ENCODE measurements at places on chromosomes 6 and 20.

- H3K27ac ChIP-seq = no peak overlapping the region
- DNase-seq = no peak
- no peak overlapping the region for H3K4me3 ChIP-seq
- peaks cover 37% of the 10 kb centered on the region for H3K27me3 ChIP-seq
- H3K36me3 ChIP-seq = no peaks in the 10 kb centered on the region
These were observed 50.4 kb downstream of the BANF2 start for GRCh38 chr20:17749978-17750721.

- no peaks in the 10 kb centered on the region for H3K36me3 ChIP-seq
- DNase-seq = no peak
- H3K4me1 ChIP-seq = no peaks in the 10 kb centered on the region
- no peak within 1 kb of the TSS for H3K27ac ChIP-seq
These were observed at the start of gene RUNX2 for GRCh38 chr6:45327956-45328522. RUNX2 (plus strand) TSS chr6:45328330; CDS start chr6:45328727, 397 bp downstream.

DNA sequence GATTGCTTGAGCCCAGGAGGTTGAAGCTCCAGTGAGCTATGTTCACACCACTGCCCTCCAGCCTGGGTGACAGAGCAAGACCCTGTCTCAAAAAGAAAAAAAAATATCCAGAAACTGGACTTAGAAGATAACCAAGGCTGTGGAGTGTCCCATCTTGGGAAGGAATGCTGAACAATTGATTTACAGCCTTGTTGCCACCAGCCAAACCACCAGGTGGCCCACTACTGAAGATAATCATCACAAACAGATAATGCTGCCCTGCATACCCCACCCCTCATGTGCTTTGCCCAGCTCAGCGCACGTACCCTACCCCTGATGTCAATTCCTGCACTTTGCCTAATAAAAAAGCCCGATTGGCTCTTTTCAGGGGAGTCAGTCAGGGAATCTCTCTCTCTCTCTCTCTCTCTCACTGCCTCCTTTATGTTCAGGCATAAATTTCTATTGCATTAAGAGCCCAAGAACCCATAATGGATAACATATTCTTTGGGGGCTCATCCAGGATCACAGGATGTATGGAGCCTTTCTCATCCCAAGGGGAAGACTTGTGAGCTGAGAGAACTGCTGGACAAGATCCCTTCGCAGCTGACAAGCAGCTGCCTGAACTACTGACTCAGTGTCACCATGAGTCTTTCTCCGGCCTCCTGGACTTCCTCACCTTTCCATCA is 166.4 kb downstream of the CD24 start:
- no peaks in the 10 kb centered on the region for H3K36me3 ChIP-seq
- no peak overlapping the region for H3K4me3 ChIP-seq
- peaks cover 11% of the 10 kb centered on the region for H3K4me1 ChIP-seq
- no peak for DNase-seq

DNA sequence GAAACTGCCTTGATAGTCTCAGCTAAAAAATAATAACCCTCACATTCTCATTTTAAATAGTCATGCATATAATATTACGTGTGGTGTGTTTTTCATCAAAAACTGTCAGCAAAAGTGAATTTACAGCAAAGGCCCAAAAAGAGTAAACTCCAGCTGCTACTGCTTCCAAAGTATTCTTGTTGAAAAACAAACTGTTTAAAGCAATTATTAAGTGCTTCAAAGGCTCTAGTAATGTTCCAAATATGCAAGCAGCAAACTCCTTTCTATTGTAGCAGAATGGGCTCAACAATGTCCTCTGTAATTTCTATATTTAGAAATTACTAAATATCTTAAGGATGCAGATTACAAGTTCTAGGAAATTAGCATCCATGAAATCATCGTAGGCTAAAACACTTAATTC is 280.0 kb upstream of the TBX18 start:
- no peaks in the 10 kb centered on the region for H3K4me1 ChIP-seq
- no peaks in the 10 kb centered on the region for H3K36me3 ChIP-seq
- H3K27me3 ChIP-seq = no peaks in the 10 kb centered on the region

- H3K4me3 ChIP-seq = no peak overlapping the region
- H3K36me3 ChIP-seq = peaks cover 20% of the 10 kb centered on the region
- H3K4me1 ChIP-seq = no peaks in the 10 kb centered on the region
- no peaks in the 10 kb centered on the region for H3K27me3 ChIP-seq
- no peak overlapping the region for H3K27ac ChIP-seq
These were observed 11.3 kb downstream of the DIDO1 start for GRCh38 chr20:62914970-62915457.

DNA sequence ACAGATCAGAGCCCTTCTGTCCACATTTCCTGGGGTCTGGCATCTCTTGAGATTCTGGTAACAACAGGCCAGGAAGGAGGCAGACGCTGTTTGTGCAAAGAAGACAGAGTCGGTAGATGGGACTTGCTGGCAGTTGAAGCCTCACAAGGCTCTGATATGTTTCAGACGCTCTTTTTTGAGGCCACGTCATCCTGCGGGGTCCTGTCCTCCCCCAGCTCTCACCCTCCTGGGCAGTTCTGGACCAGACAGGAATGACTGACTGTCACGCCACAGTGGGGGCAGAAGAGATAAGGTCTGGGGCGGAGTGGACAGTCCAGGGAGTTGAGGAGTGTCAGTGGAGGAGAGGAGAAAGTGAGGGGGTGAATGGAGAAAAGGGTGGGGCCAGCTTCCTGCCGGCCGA is 87.1 kb upstream of the SULF2 start:
- no peak overlapping the region for H3K4me3 ChIP-seq
- no peak for DNase-seq
- no peaks in the 10 kb centered on the region for H3K36me3 ChIP-seq

DNA sequence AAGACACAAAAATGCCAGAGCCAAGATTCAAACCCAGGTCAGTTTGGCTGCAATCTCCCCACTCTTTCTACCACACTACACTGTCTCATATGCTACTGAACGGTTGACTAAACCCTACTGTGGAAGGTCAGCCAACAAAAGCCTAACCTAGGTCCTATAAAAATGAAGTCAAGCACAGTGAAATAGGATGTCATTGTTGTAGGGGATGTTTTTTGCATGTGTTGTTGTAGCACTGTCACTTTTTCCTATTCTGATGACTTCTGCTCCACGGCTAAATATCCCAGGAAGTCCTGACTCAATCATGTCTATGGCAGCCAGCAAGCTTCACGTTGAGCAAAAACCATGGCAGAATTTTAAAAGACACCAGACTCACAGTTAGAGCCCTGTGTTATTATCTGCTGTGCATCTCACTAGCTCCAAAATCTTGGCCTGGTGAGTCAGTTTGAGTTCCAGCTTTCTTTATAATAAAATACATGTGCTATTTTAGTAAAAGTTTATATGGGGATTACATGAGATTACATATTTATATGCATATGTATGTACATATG is 322.1 kb upstream of the NT5E start:
- no peaks in the 10 kb centered on the region for H3K27me3 ChIP-seq
- DNase-seq = no peak
- no peak overlapping the region for H3K4me3 ChIP-seq
- H3K36me3 ChIP-seq = no peaks in the 10 kb centered on the region
- H3K4me1 ChIP-seq = no peaks in the 10 kb centered on the region

GRCh38 chr6:53567701-53568100 is 22.8 kb upstream of the GCLC start:
- DNase-seq = no peak
- peaks cover 14% of the 10 kb centered on the region for H3K36me3 ChIP-seq
- H3K27me3 ChIP-seq = no peaks in the 10 kb centered on the region
- H3K4me3 ChIP-seq = no peak overlapping the region

- H3K4me3 ChIP-seq = no peak overlapping the region
- peak; percentile 53 for DNase-seq
- H3K36me3 ChIP-seq = no peaks in the 10 kb centered on the region
- peaks cover 54% of the 10 kb centered on the region for H3K4me1 ChIP-seq
These were observed 65.0 kb upstream of the TOX2 start for GRCh38 chr20:43849496-43850186.

GRCh38 chr20:37295595-37295994 is 6.1 kb downstream of the MANBAL start:
- H3K27me3 ChIP-seq = no peaks in the 10 kb centered on the region
- peak overlapping the region; percentile 64 for H3K27ac ChIP-seq
- peaks cover 30% of the 10 kb centered on the region for H3K4me1 ChIP-seq
- no peak for DNase-seq
- peak overlapping the region; percentile 25 for H3K4me3 ChIP-seq
- 0 out of 2 replicates have a peak, but pooled peaks cover 5% of the 10 kb centered on the region for H3K36me3 ChIP-seq

GRCh38 chr20:20215976-20216727 is 151.8 kb upstream of the INSM1 start:
- peaks cover 60% of the 10 kb centered on the region for H3K27me3 ChIP-seq
- DNase-seq = no peak
- no peaks in the 10 kb centered on the region for H3K4me1 ChIP-seq
- H3K36me3 ChIP-seq = no peaks in the 10 kb centered on the region
- H3K27ac ChIP-seq = no peak overlapping the region
- no peak overlapping the region for H3K4me3 ChIP-seq

GRCh38 chr6:144439016-144439415 is 153.9 kb downstream of the UTRN start:
- no peak for DNase-seq
- no peaks in the 10 kb centered on the region for H3K27me3 ChIP-seq
- H3K36me3 ChIP-seq = peaks cover 43% of the 10 kb centered on the region
- H3K4me3 ChIP-seq = no peak overlapping the region
- H3K27ac ChIP-seq = no peak overlapping the region
- 0 out of 2 replicates have a peak, but pooled peaks cover 3% of the 10 kb centered on the region for H3K4me1 ChIP-seq

DNA sequence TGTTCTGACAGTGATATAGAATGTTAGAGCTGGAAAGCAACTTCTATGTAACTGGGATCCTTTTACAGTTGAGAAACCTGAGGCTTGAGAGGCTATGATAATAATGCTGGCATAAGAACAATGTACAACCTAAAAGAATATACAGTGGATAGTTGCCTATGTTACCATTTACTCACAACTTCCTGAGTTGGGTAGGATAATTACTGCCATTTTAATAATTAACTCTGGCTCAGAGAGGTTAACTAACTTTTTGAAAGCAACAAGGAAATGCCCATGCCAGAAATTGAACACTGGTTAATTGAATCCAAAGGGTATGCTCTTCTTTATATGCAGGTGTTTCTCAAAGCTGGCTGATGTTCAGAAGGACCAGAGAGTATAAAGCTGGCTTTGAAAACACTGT is 530.7 kb upstream of the MAP3K7 start:
- H3K27me3 ChIP-seq = no peaks in the 10 kb centered on the region
- no peak overlapping the region for H3K27ac ChIP-seq
- DNase-seq = no peak
- no peak overlapping the region for H3K4me3 ChIP-seq
- H3K4me1 ChIP-seq = no peaks in the 10 kb centered on the region
- H3K36me3 ChIP-seq = no peaks in the 10 kb centered on the region

DNA sequence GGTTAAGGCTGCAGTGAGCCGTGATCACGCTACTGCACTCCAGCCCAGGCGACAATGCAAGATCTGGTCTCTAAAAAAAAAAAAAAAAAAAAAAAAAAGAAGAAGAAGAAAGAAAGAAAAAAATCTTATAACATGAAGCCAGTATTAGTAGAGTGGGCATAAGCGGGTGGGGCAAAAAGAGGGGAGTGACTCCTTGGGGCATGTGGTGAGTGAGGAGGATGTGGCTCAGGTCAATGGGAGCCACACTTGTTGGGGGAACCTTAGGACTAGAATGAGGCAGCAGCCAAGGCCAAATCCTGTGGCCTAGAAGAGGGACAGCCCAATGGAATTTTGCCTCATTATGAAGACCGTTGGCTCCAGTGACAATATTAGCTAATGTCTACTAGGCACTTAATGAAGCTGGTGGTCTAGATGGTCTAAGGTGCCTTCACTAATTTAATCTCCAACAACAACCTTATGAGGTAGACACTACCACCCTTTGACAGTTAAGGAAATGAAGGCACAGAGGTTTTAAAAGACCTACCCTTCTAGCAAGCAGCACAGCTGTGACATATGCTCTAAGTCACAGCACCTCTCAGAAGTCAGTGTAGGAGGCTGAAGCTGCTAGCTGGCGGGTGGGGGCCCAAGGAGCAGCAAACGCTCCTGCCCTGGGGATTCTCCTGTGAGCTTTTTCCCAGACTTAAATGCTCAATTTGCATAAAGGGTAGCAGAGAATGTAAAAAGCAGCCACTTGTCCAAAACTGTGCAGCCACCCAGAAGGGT is 23.6 kb upstream of the ARMC12 start:
- no peaks in the 10 kb centered on the region for H3K27me3 ChIP-seq
- no peak for DNase-seq
- no peak overlapping the region for H3K4me3 ChIP-seq
- no peak overlapping the region for H3K27ac ChIP-seq
- no peaks in the 10 kb centered on the region for H3K36me3 ChIP-seq

DNA sequence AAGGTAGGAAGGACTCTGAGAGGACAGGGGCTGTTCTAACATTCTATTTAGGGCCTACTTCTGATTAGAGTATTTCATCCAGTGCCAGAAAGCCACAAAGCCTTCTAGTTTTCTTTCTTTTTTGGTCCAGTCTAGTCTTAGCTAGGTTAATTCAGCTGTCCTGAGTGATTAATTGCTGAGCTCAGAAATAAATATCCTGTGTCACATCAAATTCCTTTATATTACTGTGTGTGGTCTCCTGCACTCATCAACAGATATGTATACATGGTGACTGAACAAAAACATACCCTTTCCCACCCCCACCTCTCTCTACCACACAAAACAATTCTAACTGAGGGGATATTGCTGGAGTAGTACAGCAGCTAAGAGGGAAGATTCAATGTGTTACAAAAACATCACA is 601.5 kb upstream of the NRSN1 start:
- DNase-seq = no peak
- H3K4me3 ChIP-seq = no peak overlapping the region
- H3K4me1 ChIP-seq = no peaks in the 10 kb centered on the region
- H3K27ac ChIP-seq = no peak overlapping the region

DNA sequence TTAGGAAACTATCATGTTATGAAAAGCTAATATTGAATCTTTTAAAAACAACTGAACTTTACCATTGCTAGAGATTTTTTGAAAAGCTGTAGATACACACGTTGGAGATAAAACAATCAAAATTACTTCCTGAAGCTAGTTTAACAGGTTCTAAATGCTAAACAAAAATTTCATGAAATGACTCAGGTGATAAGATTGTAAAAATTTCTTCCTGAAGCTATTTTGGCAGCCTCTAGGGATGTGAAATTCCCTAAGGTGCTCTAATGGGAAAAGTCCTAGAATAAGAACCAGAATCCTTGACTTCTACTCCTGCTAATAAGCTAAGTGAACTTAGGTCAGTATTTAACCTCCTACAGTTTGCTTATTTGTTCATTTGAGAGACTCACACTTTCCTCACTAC is 8.5 kb downstream of the GCM2 start:
- no peak for DNase-seq
- peaks cover 34% of the 10 kb centered on the region for H3K4me1 ChIP-seq
- H3K27ac ChIP-seq = peak overlapping the region; percentile 88
- H3K36me3 ChIP-seq = no peaks in the 10 kb centered on the region
- no peaks in the 10 kb centered on the region for H3K27me3 ChIP-seq
- peak overlapping the region; percentile 42 for H3K4me3 ChIP-seq

GRCh38 chr20:60170116-60170515 is 211.9 kb downstream of the CDH26 start:
- DNase-seq = no peak
- no peaks in the 10 kb centered on the region for H3K4me1 ChIP-seq
- H3K36me3 ChIP-seq = no peaks in the 10 kb centered on the region

- no peak overlapping the region for H3K27ac ChIP-seq
- no peaks in the 10 kb centered on the region for H3K4me1 ChIP-seq
- H3K27me3 ChIP-seq = peaks cover 26% of the 10 kb centered on the region
- H3K36me3 ChIP-seq = no peaks in the 10 kb centered on the region
These were observed 52.1 kb downstream of the PHACTR3 start for GRCh38 chr20:59656417-59656816.
